Stimulated activated CD4-positive, alpha-beta T cell treated with anti-CD3 and anti-CD28 coated beads, TNF-alpha, amount 100 ng/mL, for 24 hours (primary cell): ENCODE measurements at places on chromosomes 7 and 10.
A peak's percentile ranks its signal among the peaks of the same experiment; 100 is the strongest.

DNA sequence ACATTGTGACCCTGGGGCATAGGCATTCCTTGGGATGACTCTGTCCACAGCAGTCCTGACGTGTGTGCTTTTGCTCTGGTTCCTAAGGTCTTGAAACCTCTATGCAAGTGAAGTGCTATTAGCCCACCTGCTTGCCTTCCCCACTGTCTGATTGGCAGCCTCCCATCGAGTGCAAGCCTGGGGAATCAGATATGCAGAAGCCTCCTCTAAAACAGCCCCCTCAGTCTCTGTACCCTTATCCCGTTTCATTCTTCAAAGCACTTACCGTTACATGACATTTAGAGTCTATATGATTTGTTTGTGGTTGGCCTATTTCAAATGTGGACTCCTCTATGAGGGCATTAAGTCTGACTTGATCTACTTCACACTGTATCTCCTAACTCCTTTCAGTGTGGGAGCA is 4.3 kb downstream of the KIAA1217 start:
- DNase-seq = no peak

DNA sequence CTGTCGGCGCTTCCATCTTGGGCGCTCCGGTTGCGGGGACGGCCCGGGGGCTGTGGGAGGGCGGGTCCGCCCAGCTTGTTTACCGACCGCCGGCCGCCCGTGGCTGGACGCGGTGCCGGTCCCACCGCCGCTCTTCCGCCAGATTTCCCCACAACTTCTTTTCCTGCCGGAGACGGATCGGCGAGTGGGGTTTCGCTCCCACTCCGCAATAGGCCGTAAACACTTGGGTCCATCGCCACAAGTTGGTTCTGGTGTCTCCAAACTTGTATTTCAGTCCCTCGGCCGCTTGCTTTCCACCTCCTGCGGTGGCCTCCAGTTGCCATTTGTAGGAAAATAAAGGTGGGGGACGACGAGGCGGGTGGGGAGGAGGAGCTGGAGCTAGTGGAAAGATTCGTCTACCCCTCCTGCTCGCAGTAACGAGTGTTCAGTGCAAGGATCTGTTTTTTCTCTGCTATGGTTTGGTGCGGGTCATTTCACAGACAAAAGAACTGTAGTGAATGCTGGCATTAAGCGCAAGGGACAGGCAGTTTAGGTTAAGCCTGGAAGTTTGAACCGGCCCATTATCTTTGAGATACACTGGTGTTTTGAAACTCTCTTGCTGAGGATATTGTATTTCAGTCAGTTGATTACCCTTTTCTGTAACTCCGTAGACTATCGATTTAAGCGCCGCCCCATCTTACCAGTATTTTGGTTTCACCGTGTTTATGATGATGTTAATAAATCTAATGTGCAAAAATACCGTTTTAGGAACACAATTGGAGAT is 24.3 kb upstream of the ZRANB1 start:
- DNase-seq = peak; percentile 21

GRCh38 chr7:20193242-20193777 is 23.9 kb downstream of the MACC1 start:
- DNase-seq = no peak

DNA sequence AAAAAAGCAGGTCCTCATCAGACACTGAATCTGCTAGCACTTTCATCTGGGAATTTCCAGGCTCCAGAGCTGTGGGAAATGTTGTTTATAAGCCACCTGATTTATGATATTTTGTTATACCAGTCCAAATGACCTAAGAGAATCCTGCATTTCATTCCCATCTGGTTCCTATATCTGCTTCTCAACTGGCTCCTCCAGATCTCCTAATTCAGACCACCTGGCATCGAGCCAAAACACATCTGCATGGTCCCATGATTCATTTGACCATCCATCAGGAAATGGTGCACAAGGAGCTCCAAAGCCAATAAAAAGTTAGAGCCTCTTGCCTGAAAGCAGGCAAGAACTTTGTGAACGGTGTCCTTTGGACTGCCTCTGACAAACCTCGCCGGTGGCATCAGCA is 108.9 kb downstream of the IPMK start:
- DNase-seq = no peak

GRCh38 chr10:131629026-131629770 is 271.6 kb upstream of the PPP2R2D start:
- no peak for DNase-seq

DNA sequence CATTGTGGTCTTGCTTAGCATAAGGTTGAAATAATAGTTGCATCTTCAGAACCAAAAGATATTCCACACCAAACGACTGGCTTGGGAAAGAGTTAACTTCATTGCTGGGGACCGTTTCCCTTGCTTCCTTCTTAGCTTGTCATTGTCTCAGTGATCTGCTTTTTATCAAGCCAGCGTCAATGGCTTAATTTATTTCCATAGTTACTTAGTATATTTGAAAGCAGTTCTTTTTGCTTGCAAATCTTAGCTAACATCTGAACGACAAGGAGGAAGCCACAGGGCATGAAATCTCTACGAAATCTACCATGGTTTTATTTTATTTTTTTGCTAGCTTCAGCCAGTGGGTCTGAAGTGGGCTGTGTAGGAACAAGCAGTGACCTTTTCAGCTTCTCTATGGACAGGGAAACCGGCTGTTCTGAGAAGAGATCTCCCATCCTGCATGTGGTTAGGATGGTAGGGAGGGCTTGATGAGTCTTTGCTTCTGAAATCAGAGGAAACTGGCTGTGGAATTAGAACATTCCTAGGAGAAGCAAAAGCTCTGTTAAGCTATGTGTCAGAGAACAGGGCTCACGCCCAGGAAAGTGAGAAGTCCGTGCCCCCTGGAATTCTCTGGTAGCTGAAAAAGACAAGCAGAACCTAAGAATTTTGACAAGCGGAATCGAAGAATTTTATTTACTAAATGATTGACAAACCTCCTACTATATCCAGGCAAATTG is 8.0 kb downstream of the SLC18A2 start:
- DNase-seq = no peak

DNA sequence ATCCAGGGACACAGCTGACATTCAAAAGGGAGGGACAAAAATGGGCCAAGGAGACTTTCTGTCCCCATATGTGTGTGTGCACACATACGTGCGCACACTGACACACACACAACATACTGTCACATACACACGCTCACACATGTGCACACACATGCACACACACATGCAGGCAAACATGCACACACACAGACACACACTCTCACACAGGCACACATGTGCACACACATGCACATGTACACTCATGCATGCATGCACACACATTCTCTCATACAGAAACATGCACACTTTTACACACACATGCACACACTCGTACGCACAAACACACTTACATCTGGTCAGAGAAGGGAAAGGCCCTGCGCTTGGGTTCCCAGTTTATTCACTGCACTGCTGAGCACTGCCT is 155.1 kb upstream of the MKI67 start:
- DNase-seq = no peak

DNA sequence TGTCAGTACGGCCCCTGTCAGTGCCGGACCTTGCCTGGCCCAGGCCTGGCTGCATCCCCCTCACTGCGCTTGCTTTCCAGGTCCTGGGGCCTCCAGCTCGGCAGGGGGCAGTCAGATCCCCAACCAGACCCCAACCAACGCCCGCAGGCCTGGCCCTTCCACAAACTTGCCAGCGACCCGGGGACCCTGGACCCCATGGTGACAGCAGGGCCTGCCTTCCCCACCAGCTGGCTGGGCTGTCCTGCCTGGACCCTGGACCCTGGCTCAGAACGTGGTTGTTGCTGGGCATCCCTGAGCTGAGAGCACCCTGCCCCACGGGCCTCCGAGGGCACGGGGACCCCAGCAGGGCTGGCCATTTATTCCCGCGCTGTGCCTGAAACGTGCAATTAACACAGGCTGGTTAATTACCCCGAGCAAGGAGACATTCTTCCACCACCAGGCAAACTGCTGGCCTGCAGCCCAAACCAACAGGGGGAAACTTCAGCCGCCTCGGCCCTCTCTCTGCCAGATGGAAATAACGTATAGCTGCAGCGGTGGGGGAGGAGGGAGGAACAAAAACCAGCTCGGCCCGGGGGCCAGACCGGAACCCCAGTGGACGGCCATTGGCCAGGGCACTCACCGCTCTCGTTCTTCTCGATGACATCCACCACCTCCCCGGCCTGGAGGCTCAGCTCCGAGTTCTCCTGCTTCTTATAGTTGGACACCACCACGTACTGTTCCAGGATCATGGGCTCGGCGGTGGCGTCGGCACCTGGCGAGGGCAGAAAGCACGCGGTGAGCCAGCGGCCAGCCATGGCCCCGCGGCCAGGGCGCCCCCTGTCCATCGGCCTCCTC is 167.1 kb downstream of the NEURL1 start:
- no peak for DNase-seq

GRCh38 chr7:27901028-27901760 is 161.2 kb downstream of the TAX1BP1 start:
- DNase-seq = no peak
